Muscle of leg (tissue), 16 donors: ENCODE measurements at places on chromosomes 12 and 14. TPM values are rescaled to one million over a fixed set of nuclear protein-coding genes. Genes with fewer than 3 reads are reported as not detected.

The CCDC60 gene
- polyA plus RNA-seq = not detected

The ARHGEF25 gene
- polyA plus RNA-seq = 43.3 TPM

The ITPK1 gene
- polyA plus RNA-seq = 24.6 TPM

The CLEC9A gene
- polyA plus RNA-seq = not detected

The SELPLG gene
- 4.2 TPM for polyA plus RNA-seq

The RHOJ gene
- 36.1 TPM for polyA plus RNA-seq

The KLRC1 gene
- 0.10 TPM for polyA plus RNA-seq

The CCDC196 gene
- not detected for polyA plus RNA-seq

The ATP23 gene
- polyA plus RNA-seq = 6.7 TPM

The KRT74 gene
- not detected for polyA plus RNA-seq

The ARMH4 gene
- polyA plus RNA-seq = 8.8 TPM

The BCL7A gene
- polyA plus RNA-seq = 16.8 TPM

The GRIN2B gene
- polyA plus RNA-seq = 0.80 TPM

The RESF1 gene
- polyA plus RNA-seq = 21.2 TPM

The TMCC3 gene
- polyA plus RNA-seq = 20.3 TPM

The LBHD2 gene
- not detected for polyA plus RNA-seq

The RHEBL1 gene
- polyA plus RNA-seq = 2.2 TPM

The DPY19L2 gene
- polyA plus RNA-seq = 5.2 TPM

The KRT3 gene
- polyA plus RNA-seq = not detected

The SLC6A13 gene
- polyA plus RNA-seq = 4.8 TPM

The LRTM2 gene
- polyA plus RNA-seq = 0.21 TPM

The TAS2R9 gene
- not detected for polyA plus RNA-seq

The FAIM2 gene
- 8.6 TPM for polyA plus RNA-seq

The GARIN6 gene
- not detected for polyA plus RNA-seq

The DEPDC4 gene
- 2.8 TPM for polyA plus RNA-seq

The GPR162 gene
- polyA plus RNA-seq = 22.2 TPM

The RASSF3 gene
- polyA plus RNA-seq = 69.1 TPM

The APEX1 gene
- polyA plus RNA-seq = 188 TPM

The TAS2R50 gene
- not detected for polyA plus RNA-seq

The SLC10A1 gene
- not detected for polyA plus RNA-seq

The FOXG1 gene
- polyA plus RNA-seq = not detected

The NGB gene
- not detected for polyA plus RNA-seq

The KCNMB4 gene
- 11.8 TPM for polyA plus RNA-seq

The ETFBKMT gene
- polyA plus RNA-seq = 3.0 TPM

The BBS10 gene
- polyA plus RNA-seq = 14.1 TPM

The RNASE3 gene
- 0.29 TPM for polyA plus RNA-seq

The STYX gene
- polyA plus RNA-seq = 12.9 TPM

The SPTB gene
- polyA plus RNA-seq = 118 TPM

The SERPINA5 gene
- polyA plus RNA-seq = 1.2 TPM

The KCNH5 gene
- polyA plus RNA-seq = 0.05 TPM

The PTPN6 gene
- polyA plus RNA-seq = 6.6 TPM

The CEP83 gene
- 13.8 TPM for polyA plus RNA-seq

The AGAP2 gene
- polyA plus RNA-seq = 11.7 TPM

The FAM222A gene
- 5.0 TPM for polyA plus RNA-seq
